ENCODE measurements at places on chromosomes 1 and 21. TPM values are rescaled to one million over a fixed set of nuclear protein-coding genes. Genes with fewer than 3 reads are reported as not detected.

DNA sequence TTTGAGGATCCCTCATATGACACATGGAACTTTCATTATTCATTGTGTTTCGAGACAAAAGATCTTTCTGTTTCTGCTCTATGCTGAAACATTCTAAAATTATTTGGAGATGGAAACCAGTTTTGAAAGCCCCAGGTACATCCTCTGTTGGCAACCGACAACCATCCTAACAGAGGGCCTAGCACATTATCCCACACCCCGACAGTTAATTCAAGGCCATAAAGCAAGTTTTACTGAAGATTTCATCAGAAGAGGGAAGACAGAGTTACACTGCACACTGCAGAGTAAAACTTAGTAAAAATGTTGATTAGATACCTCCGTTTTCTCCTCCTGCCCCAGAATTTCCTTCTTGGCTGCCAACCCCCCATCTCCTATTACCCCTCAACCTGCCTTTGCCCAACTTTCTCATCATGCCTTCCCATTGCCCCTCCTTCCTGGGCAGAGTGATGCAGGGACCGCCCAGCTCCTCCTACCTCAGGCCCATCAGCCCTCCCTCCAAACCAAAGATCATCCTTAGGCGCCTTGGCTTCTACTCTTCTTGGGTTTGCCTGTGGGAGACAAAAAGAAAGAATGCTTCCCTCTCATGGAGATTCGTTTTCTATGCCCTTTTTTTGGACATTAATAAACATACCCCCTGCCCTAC is 52.9 kb upstream of the CITED4 start:
- H3K27me3 ChIP-seq: no peaks in the 10 kb centered on the region
- H3K4me3 ChIP-seq: no peak overlapping the region
- no peak overlapping the region for H3K27ac ChIP-seq
- H3K36me3 ChIP-seq: no peaks in the 10 kb centered on the region
- DNase-seq: no peak

DNA sequence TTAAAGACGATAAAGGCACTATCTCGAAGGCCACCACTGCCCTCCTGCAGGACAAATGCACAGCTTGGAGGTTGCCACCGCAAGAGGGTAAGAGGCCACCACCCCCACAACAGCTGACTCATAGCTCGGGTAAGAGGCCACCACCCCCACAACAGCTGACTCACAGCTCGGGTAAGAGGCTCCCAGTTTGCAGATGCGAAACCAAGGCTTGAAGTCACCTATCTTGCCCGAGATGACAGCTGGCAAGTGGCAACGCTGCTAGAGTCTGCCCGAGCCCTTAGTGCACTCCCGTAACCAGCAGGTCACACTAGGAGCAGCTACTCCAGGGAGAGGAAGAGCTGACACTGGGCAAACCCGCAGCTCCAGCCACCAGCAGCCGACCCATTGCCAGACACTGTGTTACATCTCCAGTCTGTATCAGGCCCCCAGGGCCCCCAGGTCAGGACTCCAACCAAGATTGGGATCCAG is 17.1 kb upstream of the SPSB1 start:
- H3K27ac ChIP-seq: peak overlapping the region; percentile 62
- H3K27me3 ChIP-seq: no peaks in the 10 kb centered on the region
- peaks cover 38% of the 10 kb centered on the region for H3K4me1 ChIP-seq

GRCh38 chr1:6505367-6506209 is 14.1 kb upstream of the PLEKHG5 start:
- DNase-seq: no peak
- H3K4me1 ChIP-seq: peaks cover 35% of the 10 kb centered on the region
- H3K36me3 ChIP-seq: no peaks in the 10 kb centered on the region
- H3K27me3 ChIP-seq: no peaks in the 10 kb centered on the region

DNA sequence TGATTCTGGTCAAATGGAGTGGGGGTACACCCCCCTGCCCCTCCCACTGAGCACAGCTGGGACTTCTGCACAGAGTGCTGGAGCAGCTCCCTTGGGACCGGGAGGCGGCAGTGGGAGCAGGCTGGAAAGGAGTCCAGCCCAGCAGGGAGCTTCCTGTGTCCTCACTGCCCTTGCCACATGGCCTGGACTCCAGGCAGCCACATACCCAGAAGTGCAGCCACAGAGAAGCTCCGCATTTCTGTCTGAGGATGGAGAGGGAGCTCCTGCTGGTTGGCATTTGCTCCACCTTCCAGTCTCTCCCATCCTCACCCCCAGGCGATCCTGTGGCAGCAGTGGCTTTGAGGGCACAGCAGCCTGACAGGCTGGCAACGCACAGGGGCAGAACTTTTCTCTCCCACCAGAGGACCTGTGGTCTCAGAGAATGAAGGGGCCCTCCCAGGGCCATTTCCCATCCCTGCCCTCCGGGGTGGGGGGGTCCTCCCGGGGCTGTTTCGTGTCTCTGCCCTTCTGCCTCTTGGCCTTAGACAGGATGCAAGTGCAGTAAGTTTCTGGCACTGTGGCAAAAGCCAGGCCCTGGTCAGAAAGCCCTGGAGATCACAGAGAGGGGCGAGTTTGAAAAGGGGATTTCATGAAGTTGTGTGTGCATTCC is 103.6 kb upstream of the COL6A1 start:
- no peak for DNase-seq
- peak overlapping the region; percentile 79 for H3K27ac ChIP-seq
- no peaks in the 10 kb centered on the region for H3K36me3 ChIP-seq

DNA sequence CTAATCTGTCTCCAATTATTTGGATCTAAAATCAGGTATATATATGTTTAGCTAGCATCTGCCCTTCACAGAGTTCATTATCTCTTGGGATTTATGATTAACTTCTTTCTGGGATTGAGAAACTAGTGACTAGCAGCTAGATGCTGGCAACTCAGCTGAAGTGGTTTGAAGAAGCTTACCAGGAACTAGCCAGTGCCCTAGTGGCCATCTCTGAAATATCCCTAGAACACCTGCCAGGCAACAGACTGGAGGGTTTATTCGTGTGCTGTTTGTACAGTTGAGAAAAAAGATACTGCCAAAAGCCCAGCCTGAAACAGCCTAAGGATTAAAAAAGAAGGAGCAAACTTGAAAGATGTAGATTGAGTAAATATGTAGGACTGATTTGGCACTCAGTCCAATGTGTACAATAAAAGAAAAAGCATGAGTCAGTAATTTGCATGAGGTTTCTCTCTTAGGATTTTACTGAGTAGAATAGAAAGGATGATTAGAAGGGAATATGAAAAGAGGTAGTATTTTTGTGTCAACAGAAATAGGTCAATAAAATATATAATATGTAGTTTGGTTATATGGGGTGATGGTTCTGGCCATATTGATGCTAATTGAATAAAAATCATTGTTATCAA is 1144.6 kb upstream of the ADGRL2 start:
- DNase-seq: no peak
- H3K27me3 ChIP-seq: no peaks in the 10 kb centered on the region
- H3K4me3 ChIP-seq: no peak overlapping the region
- H3K27ac ChIP-seq: no peak overlapping the region
- H3K4me1 ChIP-seq: peaks cover 13% of the 10 kb centered on the region
- no peaks in the 10 kb centered on the region for H3K36me3 ChIP-seq

DNA sequence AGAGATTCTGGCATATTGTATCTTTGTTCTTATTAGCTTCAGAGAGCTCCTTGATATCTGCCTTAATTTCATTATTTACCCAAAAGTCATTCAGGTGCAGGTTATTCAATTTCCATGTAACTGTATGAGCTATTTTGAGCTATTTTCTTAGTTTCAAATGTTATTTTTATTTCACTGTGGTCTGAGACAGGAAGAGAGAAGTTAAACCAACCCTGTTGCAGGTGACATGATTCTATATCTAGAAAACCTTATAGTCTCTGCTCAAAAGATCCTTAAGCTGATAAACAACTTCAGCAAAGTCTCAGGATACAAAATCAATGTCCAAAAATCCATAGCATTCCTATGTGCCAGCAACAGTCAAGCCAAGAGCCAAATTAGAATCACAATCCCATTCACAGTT is 1644.0 kb upstream of the B3GALT2 start:
- no peaks in the 10 kb centered on the region for H3K36me3 ChIP-seq
- H3K27me3 ChIP-seq: no peaks in the 10 kb centered on the region
- peaks cover 5% of the 10 kb centered on the region for H3K4me1 ChIP-seq
- DNase-seq: no peak
- no peak overlapping the region for H3K4me3 ChIP-seq

DNA sequence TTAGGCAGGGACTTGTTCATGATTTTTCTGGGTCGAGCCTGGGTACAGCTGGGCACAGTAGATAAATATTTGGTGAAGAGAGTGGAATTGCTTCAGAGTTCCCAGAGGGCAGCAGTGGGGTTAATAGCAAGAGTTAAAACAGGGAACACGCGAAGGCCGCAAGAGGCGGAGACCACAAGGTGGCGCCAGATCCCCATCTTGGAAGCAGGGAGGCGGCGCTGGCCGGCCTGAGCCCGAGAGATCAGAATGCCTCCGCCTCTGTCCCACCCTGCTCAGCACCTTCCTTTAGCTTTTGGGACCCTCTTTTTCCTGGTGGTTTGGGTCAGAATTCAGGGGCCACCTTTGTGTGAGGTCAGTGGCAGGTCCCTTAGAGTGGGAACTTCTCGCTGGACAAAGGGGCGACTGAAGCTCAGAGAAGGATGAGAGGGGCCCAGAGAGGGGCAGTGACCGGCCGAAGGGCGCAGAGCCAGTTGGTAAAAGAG is 6.5 kb upstream of the PADI2 start:
- no peaks in the 10 kb centered on the region for H3K36me3 ChIP-seq
- peak overlapping the region; percentile 80 for H3K27ac ChIP-seq
- H3K27me3 ChIP-seq: no peaks in the 10 kb centered on the region
- peaks cover 63% of the 10 kb centered on the region for H3K4me1 ChIP-seq
- DNase-seq: peak; percentile 95
- H3K4me3 ChIP-seq: no peak overlapping the region

DNA sequence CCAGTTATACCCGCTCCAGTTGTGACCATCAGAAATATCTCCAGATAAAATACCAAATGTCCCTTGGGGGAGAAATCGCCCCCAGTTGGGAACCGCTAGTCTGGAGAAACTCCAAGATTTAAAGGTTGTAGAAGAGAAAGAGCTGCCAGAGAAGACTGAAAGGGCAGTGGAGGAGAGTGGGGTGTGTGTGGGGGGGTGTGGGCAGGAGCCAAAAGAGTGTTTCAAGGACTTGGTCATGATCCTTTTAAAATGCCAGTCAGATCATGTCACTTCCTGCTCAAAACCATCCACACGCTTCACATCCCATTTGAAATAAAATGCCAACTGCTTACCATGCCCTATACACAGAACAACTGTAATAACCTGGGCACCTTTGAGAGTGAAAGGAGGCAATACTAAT is 3.4 kb upstream of the HEYL start:
- no peak for DNase-seq
- peaks cover 3% of the 10 kb centered on the region for H3K27me3 ChIP-seq
- peak overlapping the region; percentile 59 for H3K27ac ChIP-seq

DNA sequence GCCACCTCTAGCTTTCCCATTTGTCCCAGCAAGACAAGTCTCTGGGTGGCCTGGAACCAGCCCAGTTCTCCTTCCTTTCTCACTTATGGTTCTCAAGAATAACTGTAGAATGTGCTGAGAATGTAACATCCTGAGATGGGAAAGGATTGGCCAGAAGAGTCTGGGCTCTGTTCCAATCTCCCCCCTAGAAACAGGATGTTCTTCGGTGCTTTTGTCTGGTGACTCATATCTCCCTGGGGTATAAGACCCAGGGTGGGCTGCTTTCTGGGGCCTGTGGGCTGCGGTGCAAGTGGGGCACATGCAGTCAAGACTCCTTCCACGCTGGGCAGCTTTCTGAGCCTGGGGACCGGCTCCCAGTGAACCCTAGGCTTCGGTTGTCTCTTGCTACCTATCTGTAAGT is 251.2 kb upstream of the POU3F1 start:
- peaks cover 8% of the 10 kb centered on the region for H3K4me1 ChIP-seq
- no peak for DNase-seq
- H3K27ac ChIP-seq: no peak overlapping the region
- H3K27me3 ChIP-seq: peaks cover 10% of the 10 kb centered on the region

- H3K36me3 ChIP-seq: peaks cover 1% of the 10 kb centered on the region
- H3K27ac ChIP-seq: no peak overlapping the region
- H3K27me3 ChIP-seq: no peaks in the 10 kb centered on the region
- H3K4me3 ChIP-seq: no peak overlapping the region
- DNase-seq: no peak
Measured at GRCh38 chr1:54052431-54052933, 522 bp downstream of the TMEM59 start.

DNA sequence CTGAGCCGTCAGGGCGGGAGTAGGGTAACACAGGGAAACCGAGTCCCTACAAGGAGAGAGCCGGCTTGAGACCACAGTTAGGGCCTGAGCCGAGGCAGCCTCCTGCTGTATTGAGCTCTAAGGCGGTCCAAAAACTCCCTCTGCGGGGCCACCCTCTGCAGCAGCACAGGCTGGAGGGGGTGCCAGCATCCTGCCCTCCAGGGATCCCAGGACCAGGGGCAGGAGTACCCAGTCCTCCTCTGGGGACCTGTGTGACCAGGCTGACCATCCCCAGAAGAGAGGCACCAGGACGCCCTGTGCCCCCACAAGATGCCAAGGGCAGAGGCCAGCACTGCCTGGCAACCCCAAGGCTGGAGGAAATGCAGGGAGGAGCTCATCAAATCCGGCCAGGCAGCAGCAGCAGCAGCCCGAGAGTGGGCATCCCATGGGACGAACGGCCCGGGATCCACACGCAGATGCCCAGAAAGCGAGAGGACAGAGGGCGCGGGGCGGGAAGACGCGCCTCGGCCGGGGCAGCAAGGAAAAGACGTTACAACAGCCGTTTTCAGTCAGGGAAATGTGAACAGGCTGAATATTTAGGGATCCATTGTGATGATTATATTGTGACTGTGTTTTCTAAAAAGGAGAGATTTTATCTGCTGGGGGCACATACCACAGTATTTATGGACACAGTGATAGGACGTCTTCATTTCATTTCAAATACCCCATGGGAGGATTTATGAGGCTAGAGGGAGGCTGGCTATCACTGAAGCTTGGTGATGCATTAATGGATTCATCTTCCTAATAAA is 57.1 kb upstream of the COL18A1 start:
- DNase-seq: no peak
- H3K4me1 ChIP-seq: peaks cover 40% of the 10 kb centered on the region
- H3K27me3 ChIP-seq: no peaks in the 10 kb centered on the region
- H3K4me3 ChIP-seq: no peak overlapping the region
- H3K27ac ChIP-seq: peak overlapping the region; percentile 50

DNA sequence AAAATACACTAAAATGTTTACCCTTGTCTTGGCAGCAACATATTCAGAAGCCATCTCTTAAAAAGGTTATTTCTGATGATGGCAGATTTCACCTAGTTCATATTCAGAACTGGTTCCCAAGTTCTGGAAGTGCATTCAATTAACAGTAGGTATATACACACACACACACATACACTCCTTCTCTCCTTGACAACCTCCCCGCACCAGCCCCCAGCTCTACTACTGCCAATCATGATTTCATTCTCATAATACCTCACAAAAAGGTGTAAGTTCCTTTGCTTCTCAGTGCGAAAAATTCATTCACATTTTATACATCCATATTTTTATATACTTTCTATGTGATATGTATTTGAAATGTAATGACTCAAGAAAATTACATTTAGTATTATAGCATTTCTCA is 228.1 kb upstream of the ST6GALNAC5 start:
- no peak overlapping the region for H3K27ac ChIP-seq
- no peaks in the 10 kb centered on the region for H3K36me3 ChIP-seq
- no peak for DNase-seq

- DNase-seq: no peak
- peaks cover 9% of the 10 kb centered on the region for H3K27me3 ChIP-seq
- peaks cover 2% of the 10 kb centered on the region for H3K4me1 ChIP-seq
- no peak overlapping the region for H3K4me3 ChIP-seq
- no peaks in the 10 kb centered on the region for H3K36me3 ChIP-seq
Measured at GRCh38 chr1:81551946-81552345, 248.8 kb upstream of the ADGRL2 start.

Gene PRR9
- total RNA-seq: not detected

Gene ARMH1
- 2.7 TPM for total RNA-seq

Gene VAV3
- not detected for total RNA-seq

Gene OR2G6
- total RNA-seq: not detected

All from osteocyte (in vitro differentiated cells).